ENCODE measurements at places on chromosomes 6 and 20.

GRCh38 chr20:48776306-48776705, 51.5 kb downstream of the PREX1 start:
- no peak for DNase-seq

DNA sequence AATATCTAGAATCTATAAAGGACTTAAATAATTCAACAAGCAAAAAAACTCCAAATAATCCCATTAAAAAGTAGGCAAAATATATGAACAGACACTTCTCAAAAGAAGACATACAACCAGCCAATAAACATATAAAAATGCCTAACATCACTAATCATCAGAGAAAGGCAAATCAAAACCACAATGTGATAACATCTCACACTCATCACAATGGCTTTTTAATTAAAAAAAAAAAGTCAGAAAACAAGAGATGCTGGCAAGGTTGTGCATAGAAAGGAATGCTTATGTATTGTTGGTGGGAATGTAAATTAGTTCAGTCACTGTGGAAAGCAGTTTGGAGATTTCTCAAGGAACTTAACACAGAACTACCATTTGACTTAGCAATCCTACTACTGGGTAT, 979.6 kb upstream of the MAP3K7 start:
- no peak for DNase-seq

GRCh38 chr20:23151885-23152284, 65.8 kb upstream of the CD93 start:
- DNase-seq: no peak

DNA sequence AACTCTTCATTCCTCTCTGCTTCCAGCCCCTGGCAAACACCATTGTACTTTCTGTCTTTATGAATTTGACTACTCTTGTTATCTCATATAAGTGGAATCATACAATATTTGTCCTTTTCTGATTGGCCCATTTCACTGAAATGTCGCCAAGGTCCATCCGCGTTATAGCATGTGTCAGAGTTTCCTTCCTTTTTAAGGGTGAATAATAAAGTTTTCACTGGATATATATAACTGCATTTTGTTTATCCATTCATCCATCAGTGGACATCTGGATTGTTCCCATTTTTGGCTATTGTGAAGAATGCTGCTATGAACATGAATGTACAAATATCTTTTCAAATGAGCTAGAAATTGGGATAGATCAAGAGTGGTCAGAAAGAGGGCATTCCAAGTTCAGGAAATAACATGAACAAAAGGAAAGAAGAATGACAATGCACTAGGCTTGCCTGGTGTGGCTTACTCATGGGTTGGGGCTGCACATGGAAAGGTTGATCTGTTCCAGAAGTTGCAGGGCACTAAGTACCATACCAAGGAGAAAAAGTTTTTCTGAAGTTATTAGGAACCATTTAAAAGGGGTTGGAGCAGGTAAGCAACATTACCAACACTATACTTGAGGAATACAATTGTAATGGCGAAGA, 10.0 kb upstream of the L3MBTL3 start:
- no peak for DNase-seq

DNA sequence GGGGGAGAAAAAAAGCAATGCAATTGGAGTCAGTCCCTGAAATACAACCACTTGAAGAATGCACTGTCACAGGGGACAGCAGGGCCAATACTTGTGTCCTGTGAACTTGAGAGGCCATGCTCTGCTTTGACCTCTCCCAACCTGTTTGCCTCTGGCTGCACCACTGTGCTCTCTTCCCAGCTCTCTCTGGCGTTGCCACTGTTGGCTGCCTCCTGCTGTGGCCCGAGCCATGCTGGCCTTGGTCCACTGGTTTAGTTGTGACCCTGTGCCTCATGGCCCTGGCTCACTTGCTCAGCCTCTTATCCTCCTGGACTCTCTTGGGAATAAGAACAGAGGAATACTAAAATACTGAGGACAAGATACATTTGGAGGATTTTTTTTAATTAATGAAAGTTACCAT, 14.5 kb upstream of the FBXO30 start:
- DNase-seq: no peak

DNA sequence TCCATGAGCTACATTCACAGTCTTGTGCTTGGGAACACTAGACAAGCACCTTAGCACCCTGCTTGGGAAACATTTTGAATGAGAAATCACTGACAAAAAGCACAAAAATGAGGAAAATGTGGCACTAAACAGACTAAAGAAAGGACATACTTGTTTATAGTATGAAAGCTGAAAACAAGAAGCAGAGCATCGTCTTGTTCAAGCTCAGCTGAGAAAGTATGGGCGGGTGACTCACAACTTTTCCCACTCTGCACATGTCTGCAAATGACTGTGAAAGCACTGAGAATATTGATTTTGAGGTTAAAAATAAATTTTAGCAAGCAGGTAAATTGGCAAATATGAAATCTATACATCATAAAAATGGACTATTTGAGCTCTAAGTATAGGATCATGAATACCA, 725.3 kb downstream of the COL12A1 start:
- DNase-seq: no peak

DNA sequence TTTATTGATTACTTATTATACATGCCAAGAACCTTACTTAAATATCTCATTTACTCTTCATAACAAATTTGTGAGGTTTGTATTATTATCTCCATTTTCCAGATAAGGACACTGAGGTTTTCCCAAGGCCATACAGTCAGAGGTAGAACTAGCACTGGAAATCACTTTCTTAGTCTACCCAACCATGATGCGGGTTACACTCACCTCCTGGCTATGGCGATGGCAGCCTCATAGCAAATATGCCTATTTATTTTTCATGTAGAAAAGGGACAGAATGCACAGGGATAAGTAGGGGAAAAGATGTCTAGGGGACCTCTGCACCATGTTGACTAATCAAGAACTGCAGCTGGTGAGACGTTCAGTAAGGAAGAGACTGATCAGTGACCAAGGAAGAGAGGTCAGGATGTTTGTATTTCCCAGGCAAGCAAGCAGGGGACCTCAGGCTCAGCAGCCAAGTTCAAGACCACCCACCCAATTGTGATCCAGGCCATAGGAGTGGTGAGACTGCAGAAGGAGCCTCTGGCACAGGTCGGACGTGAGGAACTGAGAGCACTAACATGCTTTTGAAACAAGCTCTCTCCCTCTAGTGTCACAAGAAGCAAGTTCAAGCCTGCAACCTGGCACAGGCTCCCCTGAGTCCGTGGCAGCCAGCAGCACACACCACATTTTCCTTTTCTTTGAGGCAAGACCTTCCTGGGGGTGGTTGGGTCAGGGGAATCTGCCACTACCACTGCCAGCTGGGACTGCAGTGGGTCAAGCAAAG, 97.8 kb downstream of the GMPR start:
- DNase-seq: no peak

DNA sequence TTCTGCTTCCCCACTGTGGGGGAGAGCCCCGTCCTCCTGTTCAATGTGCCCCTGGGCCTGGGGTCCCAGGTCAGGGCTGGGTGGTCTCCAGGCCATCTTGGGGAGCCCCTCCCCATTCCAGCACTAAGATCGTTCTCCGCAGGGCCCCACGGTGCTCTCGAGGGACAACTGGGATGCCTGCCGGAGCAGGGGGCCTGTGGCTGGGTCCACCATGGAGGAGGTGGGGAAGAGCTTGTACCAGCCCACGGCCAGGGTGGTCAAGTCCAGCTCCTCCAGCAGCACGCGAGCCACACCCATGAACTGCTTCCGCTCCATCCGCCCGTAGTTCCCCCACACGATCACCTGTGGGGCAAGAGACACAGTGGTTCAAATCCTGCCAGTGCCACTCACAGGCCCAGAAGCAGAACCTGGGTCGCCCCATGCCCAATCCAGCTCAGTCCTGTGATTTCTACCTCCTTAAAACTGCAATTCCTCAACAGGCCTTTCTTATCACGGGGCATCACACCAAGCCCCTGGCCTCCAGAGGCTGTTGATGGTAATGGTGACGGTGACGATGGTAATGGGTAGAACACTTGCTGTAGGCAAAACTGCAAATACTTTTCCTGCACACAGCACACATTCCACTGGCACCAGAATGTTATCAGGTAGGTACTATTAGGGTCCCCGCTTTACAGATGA, 10.5 kb downstream of the KCNK15 start:
- peak; percentile 43 for DNase-seq

GRCh38 chr6:122799916-122800686, 11.0 kb downstream of the SMPDL3A start:
- no peak for DNase-seq

DNA sequence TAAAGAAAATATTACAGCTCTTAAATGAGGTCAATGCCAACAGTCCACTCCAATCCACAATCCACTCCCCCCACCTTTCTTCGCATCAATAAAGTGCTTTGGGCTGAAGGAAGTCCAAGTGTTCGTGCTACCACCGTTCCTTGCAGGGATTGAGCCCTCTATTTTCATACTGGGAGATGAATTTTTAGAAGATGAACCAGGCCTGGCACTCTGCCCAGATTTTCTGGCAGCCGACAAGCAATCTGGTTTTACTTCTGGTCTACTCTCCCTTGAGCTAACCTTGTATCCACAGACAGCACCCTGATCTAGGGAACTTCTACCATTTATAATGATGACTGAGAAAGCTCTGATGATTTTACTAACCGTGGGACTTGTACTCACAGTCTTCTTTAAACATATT, 72.3 kb downstream of the BTBD9 start:
- peak; percentile 35 for DNase-seq

DNA sequence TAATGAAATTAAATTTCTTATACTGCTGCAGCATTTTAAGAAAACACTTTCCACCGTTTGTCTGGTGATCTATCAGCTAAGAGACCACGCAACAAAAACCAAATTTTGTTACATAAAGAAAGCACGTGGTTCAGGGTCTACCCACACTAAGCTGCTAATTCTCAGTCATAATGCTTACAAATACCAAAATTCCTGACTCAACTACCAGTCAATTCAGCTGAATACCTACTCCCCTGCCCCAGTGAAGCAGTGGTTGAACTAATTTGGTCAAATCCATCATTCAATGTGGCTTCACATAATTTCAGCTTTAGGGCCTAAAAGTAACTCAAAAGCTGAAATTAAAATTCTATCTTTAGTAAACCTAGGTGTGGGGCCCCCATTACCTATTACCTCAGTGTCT, 468.6 kb upstream of the ARID1B start:
- DNase-seq: no peak

- no peak for DNase-seq
Measured at GRCh38 chr20:21225215-21225947, 77.8 kb upstream of the XRN2 start.

GRCh38 chr6:139473231-139473701, 98.8 kb upstream of the CITED2 start:
- DNase-seq: no peak

- no peak for DNase-seq
Measured at GRCh38 chr20:52446421-52447224, 255.0 kb upstream of the ZFP64 start.

- no peak for DNase-seq
Measured at GRCh38 chr6:45974596-45974995, 41.1 kb downstream of the CLIC5 start.

- peak; percentile 52 for DNase-seq
Measured at GRCh38 chr20:44056010-44056698, 130.8 kb downstream of the JPH2 start.

GRCh38 chr6:86856937-86857563, 80.3 kb upstream of the HTR1E start:
- DNase-seq: peak; percentile 72

- no peak for DNase-seq
Measured at GRCh38 chr6:1624058-1624850, 14.5 kb downstream of the FOXC1 start.

DNA sequence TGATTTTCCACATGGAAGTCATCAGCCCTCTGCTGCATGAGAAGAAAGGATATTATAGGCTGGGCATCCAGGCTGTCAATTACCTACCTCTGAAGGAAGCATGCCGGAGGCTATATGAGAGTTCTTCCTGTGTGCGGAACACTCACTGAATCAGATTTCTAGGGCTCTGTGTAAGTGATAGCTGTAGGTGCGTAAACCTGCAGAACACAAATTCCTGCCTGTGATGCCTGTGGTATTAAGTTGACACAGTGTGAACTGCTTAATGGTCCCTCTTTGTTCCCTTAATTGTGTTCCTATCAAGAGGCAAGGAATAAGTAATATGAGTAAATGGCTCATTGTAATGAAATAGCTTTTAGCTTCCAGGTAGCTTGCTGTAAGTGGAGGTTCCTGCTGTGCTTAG, 103.3 kb downstream of the ANKS1A start:
- DNase-seq: no peak

DNA sequence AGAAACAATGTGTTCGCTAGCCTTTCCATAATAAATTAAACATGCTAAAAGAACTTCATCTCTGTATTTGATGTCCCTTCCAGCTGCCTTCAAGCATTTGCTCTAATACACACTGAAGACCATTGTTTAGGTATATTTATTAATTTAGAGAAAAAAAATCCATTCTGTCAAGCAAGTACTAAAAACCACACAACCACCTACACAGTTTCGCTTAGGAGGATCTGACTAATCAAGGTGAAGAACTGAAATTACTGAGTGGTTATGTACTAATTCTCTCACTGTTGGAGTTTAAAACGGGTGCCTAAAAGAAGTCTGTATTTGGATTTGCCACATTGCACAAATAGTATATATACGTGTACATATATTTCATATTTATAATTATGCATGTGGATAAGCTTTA, 58.9 kb downstream of the GMDS start:
- DNase-seq: no peak

- DNase-seq: peak; percentile 87
Measured at GRCh38 chr6:150068720-150069648, at the start of gene ULBP3. TSS of gene ULBP3 (minus strand) at chr6:150069121. CDS start at chr6:150069066, 55 bp downstream.

DNA sequence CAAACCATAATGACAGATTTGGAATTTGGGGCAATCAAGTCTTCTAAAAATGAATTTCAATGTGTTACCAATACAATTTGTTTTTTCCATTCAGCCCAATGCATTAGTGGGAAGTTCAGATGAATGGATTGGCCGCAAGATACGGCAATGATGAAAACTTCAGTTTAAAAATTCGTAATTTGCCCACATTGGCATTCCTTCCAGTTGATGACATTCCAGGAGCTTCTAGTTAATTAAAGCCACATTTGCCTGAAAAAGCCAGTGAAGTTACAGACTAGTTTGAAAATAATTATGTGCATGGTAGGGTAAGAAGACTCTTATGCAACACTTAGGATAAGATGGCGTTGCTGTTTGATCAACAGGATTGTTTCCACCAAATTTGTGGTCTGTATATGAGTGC, 46.2 kb downstream of the NHLRC1 start:
- DNase-seq: no peak

GRCh38 chr6:35128042-35128441, 13.1 kb downstream of the TCP11 start:
- DNase-seq: no peak

- no peak for DNase-seq
Measured at GRCh38 chr20:18879262-18879661, 65.7 kb downstream of the SCP2D1 start.

DNA sequence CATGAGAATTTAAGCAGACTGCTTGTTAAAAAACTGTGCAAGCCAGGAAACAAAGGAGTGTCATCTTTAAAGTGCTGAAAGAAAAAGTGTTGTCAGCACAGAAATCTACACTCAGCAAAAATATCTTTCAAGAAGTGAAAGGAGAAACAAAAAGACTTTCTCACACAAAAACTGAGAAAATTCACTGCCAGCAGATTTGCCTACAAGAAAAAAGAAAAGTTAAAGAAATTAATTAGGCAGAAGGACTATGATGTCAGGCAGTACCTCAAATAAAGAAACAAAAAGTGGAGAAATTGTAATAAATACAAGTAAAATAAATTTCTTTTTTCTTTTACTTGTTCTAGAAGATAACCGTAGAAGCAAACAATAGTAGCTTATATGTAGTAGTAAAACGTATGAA, 171.6 kb upstream of the CEP162 start:
- DNase-seq: no peak

GRCh38 chr6:44332585-44332984, 9.9 kb upstream of the SPATS1 start:
- DNase-seq: no peak

All from NAMALWA (cell line).